NCI-H82 (cell line): ENCODE measurements at places on chromosomes 7 and 10.

DNA sequence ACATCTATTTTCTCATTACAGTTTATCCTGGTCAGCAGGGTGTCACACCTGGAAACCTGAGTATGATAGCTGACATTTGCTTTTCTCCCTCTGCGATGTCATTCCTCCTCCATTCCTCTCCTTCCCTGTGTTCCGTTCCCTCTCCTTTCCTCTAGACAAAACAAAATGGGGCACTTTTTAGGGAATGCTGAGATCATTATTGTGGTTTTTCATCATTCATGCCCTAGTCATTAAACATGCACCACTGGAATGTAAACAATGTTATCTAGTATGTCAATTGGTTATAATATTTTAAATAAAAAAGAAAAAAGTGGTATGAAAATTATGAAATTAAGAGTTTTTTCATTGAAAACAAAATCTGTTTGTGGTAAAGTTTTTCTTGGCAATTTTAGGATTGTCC lies 132.6 kb downstream of the MAPK8 start:
- no peak for DNase-seq

- DNase-seq: peak; percentile 74
Measured at GRCh38 chr10:64175271-64175962, 654.2 kb downstream of the REEP3 start.

GRCh38 chr10:43234471-43235041 lies 32.3 kb downstream of the RASGEF1A start:
- no peak for DNase-seq

- no peak for DNase-seq
Measured at GRCh38 chr10:29756451-29756850, 121.7 kb upstream of the SVIL start.

- DNase-seq: no peak
Measured at GRCh38 chr7:41053820-41054219, 649.1 kb downstream of the INHBA start.

DNA sequence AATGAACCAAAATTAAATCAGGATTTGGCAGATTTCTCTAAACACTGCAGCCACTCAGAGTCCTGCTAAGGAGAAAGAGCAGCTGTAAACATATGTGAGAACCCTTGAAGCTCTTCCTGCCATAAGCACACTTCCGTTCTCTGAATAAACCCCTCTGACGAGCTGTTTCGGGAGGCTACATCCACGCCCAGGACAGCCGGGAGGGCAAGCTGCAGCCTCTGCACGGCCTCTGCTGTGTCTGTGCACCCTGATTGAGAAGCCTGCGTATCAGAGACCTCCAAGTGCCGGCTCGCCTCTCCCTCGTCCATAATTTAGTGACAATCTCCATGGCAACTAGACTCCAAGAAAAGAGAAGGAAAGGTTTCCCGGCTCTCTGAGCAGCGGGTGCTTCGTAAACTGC lies 114.4 kb downstream of the PTPRN2 start:
- DNase-seq: no peak

- DNase-seq: no peak
Measured at GRCh38 chr7:96303105-96303685, 18.7 kb downstream of the SLC25A13 start.
